ENCODE measurements at places on chromosomes 5 and 9.

- DNase-seq, result no peak
Measured at GRCh38 chr5:122371511-122372151, 59.6 kb downstream of the SNCAIP start.

- no peak for DNase-seq
Measured at GRCh38 chr9:121776739-121777637, 125.6 kb downstream of the DAB2IP start.

DNA sequence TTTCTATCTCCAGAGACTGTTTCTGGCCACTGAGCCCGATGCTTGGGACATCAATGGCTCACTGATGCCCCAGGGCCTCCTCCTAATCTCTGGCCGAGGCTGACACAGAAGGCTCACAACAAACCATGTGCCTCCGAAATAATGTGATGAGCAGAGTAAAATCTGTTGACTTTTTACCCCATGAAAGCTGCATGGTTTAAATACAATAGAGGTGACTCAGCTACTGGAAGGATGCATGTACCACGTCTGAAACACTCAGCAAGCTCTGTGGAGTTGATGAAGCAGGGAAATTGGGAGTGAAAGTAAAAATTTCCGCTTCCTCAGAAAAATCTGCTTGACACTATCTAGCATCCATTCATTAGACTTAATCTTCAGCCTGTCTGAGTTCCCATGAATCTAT, 111.1 kb upstream of the EQTN start:
- no peak for DNase-seq

DNA sequence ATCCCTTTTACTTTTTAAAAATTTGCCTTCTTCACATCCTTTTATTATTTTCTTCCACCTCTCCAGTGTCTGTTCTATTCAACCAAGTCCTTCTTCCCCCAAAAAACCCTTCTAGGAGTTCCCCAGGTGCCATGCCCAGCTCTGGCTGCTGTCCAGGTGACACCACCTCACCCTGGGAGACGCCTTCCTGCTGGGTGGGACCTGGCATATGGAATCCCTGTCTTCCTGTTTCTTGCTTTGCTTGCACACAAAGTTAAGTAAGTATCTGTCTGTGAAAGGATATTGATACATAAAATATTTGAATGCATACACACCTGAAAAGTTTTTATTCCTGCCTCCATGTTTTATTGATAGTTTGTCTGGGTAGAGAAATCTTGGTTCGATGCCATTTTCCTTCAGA, 23.1 kb upstream of the MED10 start:
- DNase-seq, result no peak

- no peak for DNase-seq
Measured at GRCh38 chr5:120790339-120790738, 326.2 kb downstream of the PRR16 start.

DNA sequence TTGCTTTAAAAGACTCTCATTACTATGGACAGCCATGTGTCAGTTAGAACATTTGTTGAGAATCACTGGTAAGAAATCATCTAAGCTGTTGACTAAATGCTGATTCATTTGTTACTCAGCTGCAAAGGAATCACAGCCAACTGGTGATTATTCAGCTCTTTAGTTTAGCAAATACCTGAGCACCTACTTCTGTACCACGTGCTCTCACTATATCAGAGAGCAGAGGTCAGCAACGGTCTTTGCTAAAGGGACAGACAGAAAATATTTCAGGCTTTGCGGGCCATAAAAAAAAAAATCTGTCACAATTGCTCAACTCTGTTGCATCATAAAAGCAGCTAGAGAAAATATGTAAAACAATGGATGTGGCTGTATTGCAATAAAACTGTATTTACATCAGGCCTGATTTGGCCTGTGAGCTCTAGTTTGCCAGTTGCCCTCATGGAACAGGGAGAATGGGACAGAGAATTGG, 377.6 kb downstream of the DNAH5 start:
- no peak for DNase-seq

DNA sequence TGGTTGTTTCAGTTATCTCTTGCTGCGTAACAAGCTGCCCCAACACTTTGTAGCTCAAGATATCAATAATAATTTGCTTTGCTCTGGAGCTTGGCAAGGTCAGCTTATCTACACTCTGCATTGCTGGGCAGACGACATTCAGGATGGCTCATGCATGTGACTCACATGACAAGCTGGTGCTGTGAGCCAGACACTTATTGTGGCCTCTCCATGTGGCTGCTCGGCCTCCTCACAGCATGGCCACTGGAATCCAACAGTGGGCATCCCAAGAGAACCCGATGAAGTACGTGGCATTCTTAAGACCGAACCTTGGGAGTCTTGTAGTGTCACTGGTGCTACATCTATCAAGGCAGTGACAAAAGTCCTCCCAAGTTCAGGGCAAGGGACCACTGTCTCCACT, 94.2 kb upstream of the MVB12B start:
- DNase-seq, result no peak

GRCh38 chr5:141042555-141042954, 8.6 kb upstream of the PCDHB1 start:
- DNase-seq, result no peak

DNA sequence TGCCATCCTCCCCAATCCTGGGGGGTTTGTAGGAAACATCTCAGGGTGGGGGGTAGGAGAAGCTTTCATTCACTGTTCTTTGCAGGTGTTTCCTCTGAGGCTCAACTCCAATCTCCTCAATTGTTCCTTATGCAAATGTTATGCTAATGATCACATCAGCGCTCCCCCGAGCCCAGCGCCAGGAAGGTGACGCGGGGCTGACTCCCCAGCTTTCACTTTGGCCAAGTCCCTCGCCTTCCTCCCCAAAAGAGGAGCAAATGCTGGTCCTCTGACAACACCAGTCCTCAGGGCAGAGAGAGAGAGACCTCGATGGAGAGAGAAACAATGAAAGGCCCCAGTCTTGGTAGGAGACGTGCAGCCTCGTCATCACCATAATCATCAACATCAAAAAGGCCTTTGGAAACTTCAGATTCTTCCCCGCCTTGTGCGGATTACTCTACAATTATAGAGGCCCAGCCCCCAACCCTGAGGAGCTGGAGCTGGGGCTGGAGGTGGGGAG, 39.1 kb downstream of the PCDH1 start:
- DNase-seq, result no peak

GRCh38 chr5:66440202-66440680, 156.0 kb upstream of the MAST4 start:
- no peak for DNase-seq

GRCh38 chr9:77783518-77783917, 135.4 kb upstream of the GNA14 start:
- DNase-seq, result no peak

GRCh38 chr9:18555105-18555883, 81.3 kb downstream of the ADAMTSL1 start:
- no peak for DNase-seq

DNA sequence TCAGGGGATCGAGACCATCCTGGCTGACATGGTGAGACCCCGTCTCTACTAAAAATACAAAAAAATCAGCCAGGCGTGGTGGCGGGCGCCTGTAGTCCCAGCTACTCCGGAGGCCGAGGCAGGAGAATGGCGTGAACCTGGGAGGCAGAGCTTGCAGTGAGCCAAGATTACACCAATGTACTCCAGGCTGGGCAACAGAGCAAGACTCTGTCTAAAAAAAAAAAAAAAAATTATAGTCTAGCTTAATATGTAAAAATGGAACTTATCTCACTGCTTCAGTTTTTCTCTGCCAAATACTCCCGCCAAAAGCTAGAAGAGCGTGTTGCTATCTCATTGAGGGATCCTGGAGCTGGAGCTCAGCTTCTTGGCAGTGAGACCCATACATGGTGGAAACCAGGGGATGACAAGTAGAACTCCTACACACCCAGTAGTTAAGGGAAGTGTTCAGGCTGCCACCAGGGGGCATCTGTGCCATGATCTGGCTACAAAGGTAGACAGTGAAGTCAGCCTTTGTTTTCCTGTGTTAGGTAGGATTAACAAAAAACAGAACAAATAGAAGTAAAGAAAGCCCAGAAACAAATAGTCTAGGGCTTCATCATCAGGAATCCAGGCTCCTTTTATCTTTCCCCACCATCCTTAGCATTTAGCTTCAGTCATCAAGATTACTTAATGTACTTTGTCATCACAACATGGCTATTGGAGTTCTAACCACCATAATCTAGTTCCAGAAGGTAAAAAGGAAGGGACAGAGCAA, 33.6 kb upstream of the GLIPR2 start:
- peak; percentile 75 for DNase-seq

GRCh38 chr9:15140051-15140450, 167.0 kb downstream of the TTC39B start:
- no peak for DNase-seq

DNA sequence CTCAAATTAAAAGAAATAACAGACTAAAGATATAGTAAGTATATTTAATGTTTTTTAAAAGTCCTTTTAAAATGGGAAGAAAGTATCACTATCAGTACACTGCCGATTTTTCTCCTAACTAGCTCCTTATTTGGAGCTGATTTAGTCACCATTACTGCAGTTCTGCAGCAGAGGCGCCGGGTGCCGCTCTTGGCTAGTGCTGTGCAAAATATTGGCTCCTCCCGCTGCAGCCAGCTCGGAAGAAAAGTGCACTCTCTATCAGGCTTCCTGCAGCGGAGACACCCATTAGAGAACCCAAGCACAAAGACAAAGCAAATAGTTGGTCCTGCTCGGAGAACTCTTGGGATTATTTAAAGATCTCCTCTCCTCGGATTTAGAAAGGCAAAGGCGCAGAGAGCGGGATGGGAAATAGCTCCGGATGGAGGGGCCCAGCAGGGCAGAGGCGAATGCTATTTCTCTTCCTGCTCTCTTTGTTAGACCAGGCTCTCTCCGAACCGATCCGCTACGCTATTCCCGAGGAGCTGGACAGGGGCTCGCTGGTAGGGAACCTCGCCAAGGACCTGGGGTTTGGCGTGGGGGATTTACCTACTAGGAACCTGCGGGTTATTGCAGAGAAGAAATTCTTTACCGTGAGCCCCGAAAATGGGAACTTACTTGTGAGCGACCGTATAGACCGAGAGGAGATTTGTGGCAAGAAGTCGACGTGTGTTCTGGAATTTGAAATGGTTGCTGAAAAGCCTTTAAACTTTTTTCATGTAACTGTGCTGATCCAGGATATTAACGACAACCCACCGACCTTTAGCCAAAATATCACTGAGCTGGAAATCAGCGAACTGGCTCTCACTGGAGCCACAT, at the start of gene PCDHGB3:
PCDHGB3 (plus strand) TSS at position 249 of the 855 bp plus-strand sequence; CDS start at position 402, 153 bp downstream.
- DNase-seq, result no peak

GRCh38 chr5:171750311-171750788, 35.3 kb upstream of the SMIM23 start:
- no peak for DNase-seq

GRCh38 chr5:32501071-32502002, 56.8 kb upstream of the ZFR start:
- no peak for DNase-seq

GRCh38 chr5:77101298-77101697, 14.2 kb upstream of the ZBED3 start:
- no peak for DNase-seq

DNA sequence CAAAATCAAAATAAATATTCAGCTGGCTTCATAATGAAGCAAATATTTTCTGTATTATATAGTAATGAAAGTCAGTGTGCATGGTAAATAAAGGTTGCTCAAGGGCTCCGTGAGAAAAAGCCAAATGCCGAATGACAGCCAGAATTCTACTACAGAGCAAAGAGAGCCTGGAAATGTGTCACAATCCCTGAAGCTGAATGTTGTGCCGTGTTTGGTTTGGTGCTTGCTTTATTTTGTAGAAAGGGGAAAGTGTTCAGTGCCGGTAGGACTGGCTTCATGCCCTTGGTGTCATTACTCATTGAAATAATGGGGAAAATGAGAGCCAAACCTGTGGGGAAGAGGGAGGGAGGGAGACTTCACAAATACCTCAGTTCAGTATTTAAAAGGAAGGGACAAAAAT, 26.8 kb upstream of the ADAMTSL1 start:
- no peak for DNase-seq

DNA sequence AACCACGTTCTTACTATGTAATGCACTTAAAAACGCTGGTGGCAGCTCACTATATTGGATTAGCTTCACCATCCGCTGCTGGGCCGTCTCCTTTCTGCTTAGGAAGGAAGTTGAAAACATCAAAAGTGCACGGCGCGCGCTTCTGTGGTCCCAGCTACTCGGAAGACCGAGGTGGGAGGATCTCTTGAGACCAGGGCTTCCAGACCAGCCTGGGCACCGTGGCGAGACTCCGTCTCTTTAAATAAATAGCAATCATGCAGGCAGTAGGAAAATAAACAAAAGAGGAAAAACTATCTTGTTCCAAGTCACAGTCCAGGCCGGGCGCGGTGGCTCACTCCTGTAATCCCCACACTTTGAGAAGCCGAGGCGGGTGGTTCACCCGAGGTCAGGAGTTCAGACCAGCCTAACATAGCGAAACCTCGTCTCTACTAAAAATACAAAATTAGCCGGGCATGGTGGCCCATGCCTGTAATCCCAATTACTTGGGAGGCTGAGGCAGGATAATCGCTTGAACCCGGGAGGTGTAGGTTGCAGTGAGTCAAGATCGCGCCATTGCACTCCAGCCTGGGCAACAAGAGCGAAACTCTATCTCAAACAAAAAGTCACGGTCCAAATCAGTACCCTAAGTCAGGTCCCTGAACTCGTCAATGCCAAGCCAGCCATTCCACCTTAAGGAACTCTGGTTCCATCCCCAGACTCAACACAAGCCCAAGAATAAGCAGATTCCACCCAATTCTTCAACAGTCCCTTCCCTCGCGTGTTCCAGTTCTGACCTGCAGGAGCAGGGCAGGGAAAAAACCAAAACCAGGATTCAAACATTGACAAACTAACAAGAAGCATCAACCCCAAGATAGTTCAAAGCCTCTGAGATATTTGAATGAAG, 1.0 kb upstream of the GOLGA1 start:
- peak; percentile 61 for DNase-seq

DNA sequence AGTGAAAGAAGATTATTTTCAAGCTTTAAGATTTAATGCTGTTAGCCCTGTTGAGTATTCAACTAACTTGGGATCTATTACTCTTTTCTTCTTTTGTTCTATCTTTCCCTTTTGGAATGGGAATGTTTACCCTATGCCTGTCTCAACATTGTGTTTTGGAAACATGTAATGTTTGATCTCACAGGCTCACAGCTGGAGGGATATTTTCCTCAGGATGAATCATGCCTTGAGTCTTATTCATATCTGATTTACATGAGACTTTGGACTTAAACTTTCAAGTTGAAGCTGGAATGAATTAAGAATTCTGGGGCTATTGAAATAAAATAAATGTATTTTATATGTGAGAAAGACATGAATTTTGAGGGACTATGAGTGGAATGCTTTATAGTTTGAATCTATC, 607.8 kb upstream of the PTGER4 start:
- DNase-seq, result no peak
